Activated CD4-positive, alpha-beta T cell treated with anti-CD3 and anti-CD28 coated beads, Interleukin-2, amount 50 U/mL, for 16 hours (primary cell): ENCODE measurements at places on chromosomes 3 and 15.

- no peak for DNase-seq
Measured at GRCh38 chr3:188624384-188624783, 470.4 kb downstream of the LPP start.

DNA sequence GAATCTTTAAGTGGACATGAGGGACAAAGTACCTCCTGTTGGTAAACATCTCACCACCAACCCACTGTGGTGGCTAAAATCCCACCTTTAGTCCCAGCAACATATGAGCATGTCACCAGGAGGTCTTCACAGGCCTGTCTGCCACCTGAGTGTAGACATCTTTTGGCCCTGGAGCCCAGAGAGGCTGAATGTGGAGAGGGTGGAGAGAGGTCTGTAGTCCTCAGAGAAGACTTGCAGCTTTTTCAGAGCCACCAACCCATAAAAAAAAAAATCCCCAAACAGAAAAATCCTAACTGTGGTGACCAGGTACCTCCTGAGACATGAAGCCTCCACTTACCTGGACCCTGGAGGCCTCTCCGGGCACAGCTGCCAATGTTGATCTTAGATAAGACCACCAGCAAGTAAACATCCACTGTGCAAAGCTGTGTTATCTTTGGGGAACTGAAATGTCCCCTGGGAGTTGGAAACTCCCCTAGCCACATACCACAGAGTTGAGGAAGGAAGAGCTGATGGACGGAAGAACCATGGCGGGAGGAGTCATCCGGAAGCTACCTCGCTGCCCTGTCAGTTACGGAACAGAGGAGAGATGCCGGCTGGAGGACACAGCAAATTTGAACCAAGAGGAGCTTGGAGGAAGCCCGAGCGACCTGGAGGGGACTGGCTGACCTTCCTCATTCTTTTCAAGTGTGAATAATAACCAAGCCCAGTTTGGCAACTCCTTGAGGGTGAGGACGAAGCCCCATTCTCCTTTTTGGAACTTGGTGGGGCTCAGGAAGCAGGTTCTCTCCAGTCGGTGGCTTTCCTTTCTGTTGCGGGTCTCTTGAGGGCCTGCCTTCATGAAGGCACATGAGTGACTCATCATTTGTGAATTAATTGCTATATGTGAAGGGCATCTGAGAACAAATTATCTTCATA, at the start of gene GHRL:
GHRL (minus strand) TSS at position 443 of the 915 bp plus-strand sequence. CDS start 2,767 bp downstream, outside the sequence.
- no peak for DNase-seq

DNA sequence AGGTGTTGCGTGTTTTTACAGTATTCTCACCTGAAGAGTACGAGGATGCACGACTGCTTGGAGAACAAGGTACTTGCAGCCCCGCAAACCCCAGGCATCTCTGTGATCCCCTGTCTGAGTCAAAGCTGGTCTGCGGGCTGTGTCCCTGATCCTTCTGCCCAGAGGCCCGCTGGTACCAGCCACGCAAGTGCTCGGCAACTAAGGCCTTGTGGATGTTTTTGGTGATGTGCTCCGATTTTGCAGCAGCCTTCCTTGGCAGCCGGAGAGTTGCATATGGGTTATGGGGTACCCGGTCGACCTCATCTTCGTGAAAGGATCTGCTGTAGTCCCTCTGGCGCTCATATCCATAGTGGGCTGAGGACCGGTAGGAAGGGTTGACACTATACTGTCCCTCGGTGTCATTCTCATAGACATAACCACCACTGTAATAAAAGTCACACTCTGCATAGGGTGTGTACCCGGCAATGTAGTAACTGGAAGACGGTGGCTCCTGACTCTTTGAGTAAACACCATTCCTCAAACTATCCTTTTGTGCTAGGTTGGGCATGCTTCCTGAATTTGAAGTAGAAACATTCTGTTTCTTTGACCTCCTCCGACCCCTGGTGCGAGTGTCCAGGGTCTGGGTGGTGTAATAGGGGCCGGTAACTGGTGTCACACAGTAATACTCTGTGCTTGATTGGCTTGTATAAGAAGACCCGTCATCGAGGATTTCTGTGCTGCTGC, 58.6 kb upstream of the LMOD3 start:
- no peak for DNase-seq

DNA sequence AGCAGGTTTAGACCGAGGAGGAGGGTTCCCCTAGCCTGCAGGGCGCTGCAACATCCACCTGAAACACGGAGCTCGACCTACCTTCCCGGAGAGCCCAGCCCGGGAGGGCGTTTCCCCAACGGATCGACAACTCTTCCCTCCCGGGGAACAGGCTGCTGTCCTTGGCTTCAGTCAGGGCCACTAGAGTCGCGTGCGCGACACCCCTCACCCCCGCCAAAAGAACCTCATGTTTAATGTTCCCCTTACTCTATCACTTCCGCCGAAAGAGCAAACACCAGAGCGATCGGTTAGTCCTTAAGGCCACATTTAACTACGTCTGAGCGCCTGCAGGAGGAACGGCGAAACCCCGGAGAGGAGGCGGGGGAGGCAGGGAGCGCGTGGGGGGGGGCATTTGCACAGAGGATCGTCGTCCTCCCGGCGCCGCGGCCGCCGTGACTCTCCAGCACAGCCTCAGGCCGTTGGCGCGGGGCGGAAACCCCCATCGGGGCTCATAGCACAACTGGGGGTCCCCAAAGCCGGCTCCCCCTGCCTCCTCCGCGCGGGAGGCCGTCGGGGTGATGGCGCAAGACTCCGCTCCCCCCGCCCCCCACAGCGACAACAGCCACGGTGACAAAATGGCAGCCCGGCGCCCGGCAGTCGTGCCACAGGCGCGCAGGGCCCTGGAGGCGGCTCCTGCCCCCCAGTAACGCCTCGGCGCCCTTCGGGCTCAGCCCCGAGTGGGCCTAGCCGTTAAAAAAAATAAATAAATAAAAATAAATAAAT, 3.2 kb downstream of the ANP32A start:
- DNase-seq = peak; percentile 76

GRCh38 chr3:37223141-37223558, 48.8 kb upstream of the LRRFIP2 start:
- DNase-seq = peak; percentile 15

DNA sequence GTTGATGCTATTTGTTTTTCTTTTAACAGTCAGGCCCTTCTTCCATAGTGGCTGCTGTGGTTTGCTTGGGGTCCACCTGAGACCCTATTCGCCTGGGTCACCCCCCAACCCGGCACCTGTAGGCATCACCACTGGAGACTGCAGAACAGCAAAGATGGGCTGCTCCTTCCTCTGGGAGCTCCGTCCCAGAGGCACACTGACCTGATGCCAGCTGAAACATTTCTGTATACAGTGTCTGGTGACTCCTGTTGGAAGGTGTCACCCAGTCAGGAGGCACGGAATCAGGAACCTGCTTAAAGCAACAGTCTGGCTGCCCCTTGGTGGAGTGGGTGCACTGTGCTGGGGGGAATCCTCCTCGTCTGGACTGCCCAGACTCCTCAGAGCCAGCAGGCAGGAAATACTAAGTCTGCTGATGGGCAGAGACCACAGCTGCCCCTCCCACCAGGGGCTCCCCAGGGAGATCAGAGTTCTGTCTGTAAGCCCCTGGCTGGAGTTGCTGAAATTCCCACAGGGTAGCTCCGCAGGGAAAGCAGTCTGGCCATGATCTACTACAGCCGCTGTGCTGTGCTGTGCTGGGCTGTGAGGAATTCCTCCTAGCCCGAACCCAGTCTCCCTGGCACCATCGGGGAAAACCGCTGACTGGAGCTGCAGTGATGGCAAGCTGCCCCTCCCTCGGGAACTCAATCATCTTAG, 248.2 kb downstream of the TBC1D5 start:
- no peak for DNase-seq

- peak; percentile 66 for DNase-seq
Measured at GRCh38 chr3:116770815-116771450, 61.4 kb downstream of the TUSC7 start.
